ENCODE measurements at places on chromosomes 6 and 20.

DNA sequence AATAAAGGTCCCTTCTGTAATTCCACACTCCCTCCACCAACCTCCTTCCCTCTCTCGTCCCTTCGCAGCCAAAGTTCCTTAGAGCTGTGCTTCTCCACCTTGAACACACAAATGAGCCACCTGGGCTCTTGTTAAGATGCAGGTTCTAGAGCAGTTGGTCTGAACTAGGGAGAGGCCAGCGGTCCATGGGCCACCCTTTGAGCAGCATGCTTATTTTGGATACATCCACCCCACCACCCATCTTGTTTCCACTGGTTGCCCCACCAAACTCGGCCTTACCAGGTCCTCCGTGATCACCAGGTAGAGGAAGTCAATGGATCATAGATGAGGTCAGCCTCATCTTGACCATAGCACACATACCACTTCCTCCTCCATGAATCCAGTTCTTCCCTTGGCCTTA is 7.3 kb upstream of the BPIFA2 start:
- DNase-seq, result no peak

DNA sequence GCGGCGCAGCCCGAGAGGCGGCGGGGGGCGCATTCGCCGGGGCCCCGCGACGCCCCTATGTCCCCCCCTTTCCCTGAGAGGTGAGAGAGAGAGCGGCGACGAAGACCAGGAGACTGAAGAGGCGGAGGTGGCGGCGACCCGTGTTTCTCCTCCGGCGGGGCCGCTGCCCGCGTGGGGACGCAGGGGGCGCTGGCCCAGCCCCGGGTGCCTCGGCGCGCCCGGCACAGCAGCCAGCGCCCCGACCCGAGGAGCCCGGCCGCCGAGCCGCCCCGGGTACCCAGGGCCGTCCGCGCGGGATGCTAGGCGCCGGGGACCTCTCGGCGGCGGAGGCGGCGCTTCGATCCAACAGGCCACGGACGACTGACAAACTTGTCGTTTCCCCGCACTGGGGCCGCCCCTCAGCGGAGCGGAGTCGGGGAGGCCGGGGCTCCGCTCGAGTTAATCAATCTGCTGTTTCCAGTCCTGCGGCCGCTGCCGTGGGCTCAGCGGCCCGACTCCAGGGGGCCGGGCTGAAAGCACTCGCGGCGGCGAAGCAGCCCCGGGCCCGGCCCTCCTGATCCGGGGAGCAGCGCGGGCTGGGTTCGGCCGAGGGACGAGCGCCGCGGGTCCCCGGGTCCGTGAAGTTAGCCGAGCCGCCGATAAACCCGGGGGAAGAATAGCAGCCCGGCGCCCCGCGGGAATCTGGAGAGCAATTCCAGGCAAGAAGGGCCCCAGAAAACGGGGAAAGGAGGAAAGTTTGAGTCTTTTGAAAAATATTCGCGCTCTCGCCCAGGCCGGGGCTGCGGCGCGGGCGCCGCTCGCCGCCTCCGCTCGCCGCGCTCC is 631 bp downstream of the MDGA1 start:
- peak; percentile 16 for DNase-seq

GRCh38 chr6:170153436-170154319 is 137.2 kb downstream of the DLL1 start:
- DNase-seq, result no peak

- no peak for DNase-seq
Measured at GRCh38 chr6:125987026-125987617, 782 bp downstream of the TRMT11 start.

- no peak for DNase-seq
Measured at GRCh38 chr6:40287296-40287850, 299.8 kb downstream of the LRFN2 start.

- DNase-seq, result no peak
Measured at GRCh38 chr20:4413314-4414049, 308.2 kb upstream of the PRND start.

GRCh38 chr6:112206110-112206458 is 48.3 kb downstream of the LAMA4 start:
- no peak for DNase-seq

DNA sequence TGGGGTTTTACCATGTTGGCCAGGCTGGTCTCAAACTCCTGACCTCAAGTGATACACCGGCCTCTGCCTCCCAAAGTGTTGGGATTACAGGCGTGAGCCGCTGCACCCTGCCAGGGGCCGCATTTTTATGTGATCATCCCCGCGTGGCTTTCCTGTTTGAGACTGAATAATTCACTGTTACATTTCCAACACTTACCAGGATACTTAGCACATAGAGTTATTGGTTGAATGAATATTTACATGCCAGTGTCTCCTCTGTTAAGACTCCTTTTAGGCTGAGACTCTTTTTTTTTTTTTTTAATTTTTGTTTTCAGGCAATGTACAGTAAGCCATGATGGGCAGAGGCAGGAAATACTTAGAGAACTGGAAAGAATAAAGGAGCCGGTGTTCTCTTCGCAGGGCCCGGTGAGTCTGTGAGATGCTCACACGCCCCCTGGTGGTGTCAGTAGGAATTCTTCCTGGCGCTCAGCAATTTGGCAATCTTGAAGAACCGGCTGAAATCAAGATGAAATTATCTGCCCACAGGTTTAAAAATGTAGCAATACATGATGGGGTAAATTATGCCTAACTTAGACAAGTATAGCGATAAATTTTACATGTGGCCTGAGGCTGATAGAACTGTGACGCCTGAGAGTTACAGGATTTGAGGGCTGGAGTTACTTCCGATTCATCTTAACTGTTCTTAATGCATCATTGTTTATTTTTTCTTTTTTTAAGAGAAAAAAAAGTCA is 7.6 kb upstream of the RNF114 start:
- DNase-seq, result peak; percentile 74

DNA sequence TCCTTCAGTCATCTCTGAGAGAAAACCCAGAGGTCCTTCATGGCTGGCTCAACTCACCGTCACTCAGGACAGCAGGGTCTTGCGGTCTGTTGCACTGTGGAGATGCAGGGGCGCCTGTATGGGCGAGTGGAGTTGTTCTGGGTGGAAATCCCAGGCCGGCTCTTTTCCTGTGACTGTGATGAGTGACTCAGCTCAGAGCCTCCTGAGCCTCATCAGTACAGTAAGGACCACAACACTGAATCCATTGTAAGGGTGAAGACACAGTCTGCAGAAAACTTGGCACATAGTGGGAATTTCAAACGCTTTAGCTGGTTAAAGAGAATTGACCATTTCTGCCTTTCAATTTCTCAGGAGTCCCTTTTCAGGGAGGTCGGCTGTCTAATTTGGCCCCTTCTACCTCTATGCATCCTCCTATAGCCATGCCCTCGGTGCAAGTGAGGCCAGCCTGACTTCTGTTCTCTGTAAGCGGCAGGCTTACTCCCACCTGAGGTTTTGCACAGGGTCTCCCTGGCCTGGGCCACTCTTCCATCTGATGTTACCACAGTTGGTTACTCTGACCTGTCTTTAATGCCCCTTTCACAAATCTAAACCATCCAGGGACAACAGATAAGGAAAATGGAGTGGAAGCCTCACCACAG is 35.5 kb upstream of the TBXT start:
- DNase-seq, result no peak

DNA sequence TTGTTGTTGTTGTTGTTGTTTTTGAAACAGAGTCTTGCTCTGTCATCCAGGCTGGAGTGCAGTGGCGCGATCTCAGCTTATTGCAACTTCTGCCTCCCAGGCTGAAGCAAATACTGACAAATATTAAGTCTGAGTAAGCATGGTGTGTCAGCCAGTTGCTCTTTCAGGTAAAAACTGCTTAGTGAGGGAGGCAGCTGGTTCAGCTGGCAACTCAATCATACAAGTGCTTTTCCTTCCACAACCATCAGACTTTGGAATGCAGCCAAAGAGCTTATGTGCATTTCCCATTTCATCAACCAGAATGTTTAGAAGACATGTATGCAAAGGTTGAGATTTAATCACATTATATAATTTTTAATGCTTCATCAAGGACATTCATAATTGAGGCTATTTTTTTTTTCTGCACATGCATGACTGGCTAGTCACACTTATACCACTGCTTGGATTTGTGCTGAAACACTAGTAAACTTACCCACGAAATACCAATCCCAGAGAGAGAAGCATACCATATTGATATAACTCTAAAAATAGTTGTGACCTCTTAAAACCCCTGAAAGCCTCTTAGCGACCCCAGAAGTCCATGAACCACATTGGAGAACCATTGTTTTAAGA is 56.0 kb downstream of the CLIC5 start:
- DNase-seq, result peak; percentile 34

DNA sequence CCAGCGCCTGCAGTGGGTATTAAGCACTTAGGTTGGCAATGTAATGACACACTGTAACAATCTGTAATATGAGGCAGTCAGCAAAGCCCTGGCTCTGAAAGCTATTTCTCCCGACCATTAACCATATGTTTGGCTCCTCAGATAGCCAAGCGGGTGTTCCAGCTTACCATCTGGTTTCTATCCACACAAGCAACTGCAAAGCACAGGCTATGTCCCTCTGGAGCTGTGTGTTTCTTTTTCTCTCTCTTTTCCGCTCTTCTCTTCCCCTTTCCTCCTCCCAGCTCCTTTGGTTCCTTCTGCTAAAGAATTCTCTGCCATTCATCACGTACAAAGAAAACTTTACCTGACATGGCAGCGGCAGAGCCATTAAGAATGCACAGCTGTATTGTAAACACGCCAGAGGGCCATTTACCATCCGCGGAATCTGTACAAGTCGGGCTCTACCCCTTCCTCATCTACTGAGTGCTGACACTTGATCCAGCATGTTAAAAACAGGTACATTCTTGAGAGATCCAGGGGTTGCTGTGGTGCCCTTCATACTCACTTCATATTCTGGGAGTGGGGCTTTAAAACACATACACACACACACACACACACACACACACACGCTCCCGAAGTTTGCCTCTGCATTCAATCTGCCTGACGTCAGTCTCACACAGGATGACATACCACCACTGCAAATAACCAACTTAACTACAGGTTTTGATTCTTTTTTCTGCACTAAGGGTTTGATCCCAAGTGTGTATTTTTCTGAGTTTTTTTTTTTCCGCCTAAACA is 77.2 kb downstream of the BACH2 start:
- DNase-seq, result no peak

DNA sequence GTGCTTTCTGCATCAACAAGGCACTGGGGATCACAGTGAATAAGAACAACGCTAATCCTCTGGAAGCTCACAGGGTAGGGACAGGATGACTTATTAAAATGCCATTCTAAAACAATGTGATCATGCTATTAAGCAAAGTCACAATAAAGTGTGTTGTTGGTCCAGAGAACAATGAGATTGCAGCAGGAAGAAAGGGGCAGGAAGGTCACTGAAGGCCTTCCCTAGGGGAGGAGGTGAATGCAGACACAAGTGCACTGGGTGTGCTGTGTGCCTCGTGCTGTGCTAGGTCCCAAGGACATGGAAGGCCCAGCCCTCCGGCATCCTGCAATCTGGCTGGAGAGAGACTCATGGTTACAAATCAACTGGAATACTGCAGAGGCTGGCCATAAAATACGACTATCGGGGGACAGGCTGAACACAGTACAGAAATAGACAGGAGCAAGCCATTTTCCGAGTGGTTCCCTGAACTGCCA is 55.7 kb downstream of the LYRM4 start:
- no peak for DNase-seq

DNA sequence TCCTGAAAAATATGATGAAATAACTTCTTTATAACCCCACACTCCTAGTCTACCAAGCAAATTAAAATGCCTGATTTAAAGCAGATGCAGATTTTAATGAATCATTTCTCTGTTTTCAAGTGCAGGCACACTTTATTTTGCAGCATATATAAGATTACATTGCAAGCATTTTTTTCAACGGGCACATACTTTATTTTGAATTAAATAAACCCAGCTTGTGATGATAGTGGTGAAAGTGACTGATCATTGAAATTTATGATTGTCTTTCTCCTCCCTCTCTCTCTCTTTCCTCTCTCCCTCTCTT is 12.2 kb upstream of the MOXD1 start:
- no peak for DNase-seq

DNA sequence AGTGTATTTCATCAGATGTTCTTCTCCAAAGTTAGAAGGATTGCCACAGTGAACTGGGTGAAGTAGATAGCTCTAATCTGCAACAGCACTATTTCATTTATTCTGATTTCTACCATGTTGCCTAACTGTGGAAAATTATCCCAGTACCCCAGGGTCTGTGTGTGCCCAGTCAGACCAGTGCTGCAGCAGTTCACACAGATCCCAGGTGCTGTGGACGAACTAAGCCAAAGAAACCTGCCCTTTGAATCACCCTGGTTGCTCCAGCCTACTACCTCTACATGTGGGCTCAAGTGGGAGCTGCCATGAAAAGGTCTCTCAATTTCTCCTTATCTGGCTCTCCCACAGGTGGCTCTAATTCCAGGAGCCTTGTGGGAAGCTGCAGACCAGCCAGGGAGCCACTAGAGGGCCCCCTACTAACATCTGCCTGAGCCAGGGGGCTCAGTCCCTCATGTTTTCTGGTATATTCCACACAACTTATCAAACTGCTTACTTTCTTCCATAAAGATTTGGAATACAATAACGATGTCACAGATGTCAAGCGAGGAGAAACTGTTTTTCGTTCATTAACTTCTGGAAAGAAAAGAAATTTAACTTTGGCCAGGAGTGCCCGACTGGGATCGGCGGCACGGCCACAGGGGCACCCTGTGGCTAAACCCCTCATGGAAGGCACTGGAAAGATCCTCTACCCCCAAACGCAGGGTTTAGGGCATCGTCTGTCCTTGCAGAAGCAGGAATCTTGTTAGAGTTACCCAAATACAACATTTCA is 31.6 kb upstream of the LY86 start:
- DNase-seq, result peak; percentile 38

GRCh38 chr20:33664085-33664761 is 2.1 kb downstream of the C20orf144 start:
- DNase-seq, result no peak

DNA sequence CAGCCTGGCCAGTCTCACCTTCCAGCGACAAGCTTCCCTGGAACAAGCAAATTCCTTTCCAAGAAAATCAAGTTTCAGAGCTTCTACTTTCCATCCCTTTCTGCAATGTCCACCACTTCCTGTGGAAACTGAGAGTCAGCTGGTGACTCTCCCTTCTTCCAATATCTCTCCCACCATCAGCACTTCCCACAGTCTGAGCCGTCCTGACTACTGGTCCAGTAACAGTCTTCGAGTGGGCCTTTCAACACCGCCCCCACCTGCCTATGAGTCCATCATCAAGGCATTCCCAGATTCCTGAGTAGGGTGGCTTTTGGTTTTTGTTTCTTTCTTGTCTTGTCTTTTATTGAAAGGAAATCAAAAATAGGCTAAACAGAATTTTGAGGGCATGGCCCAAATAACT is 24.3 kb downstream of the MYCT1 start:
- DNase-seq, result no peak

DNA sequence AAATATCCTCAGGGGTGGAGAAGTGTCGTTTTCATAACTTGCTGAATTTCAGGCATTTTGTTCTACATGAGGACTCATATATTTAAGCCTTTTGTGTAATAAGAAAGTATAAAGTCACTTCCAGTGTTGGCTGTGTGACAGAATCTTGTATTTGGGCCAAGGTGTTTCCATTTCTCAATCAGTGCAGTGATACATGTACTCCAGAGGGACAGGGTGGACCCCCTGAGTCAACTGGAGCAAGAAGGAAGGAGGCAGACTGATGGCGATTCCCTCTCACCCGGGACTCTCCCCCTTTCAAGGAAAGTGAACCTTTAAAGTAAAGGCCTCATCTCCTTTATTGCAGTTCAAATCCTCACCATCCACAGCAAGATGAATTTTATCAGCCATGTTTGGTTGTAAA is 20.3 kb upstream of the MAPK13 start:
- no peak for DNase-seq

- no peak for DNase-seq
Measured at GRCh38 chr20:51654495-51654894, 112.0 kb upstream of the NFATC2 start.

Measured in ACHN (cell line).